ENCODE measurements at places on chromosomes 13 and 19.

DNA sequence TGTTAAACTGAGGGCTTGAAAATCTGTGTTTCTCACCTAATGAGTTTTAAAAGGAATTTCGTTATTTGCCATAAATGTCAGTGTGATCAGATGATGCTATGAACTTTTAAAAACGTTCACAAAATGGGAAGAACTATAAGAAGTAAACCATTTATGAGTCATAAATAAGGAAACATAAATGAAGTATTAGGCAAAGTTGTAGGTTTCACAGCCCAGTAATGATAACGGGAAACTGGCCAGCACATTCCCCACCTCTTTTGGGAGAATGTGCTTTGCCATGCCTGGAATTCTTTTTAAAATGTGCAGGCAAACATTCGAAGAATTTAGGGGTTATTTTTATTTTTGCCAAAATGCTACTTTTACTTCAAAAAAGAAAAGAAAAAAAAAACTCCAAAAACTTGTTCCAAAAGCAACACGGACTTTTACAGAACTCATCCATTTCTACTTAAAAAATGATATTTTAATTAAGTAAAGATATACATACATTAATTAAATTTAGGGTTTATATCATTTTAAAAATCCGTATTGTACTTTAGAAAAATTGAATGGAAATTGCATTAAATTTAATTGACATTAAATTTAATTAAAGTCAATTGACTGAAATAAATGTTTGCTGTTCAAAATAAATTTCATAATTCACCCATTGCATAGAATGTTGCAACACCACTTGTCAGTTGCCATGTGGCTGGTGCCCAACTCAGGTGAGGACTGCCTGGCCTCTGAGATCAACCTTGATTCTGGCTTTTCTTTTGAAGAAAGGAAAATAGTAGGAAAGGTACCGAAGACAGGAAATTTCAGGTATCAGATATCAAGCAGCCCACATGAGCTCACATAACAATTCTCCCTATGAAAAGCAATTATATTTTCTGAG is 1198.5 kb downstream of the EFNB2 start:
- DNase-seq = no peak

GRCh38 chr19:49639401-49640112 is 386 bp downstream of the RRAS start:
- no peak for DNase-seq

GRCh38 chr19:17829855-17830566 is 8.7 kb upstream of the INSL3 start:
- DNase-seq = no peak

DNA sequence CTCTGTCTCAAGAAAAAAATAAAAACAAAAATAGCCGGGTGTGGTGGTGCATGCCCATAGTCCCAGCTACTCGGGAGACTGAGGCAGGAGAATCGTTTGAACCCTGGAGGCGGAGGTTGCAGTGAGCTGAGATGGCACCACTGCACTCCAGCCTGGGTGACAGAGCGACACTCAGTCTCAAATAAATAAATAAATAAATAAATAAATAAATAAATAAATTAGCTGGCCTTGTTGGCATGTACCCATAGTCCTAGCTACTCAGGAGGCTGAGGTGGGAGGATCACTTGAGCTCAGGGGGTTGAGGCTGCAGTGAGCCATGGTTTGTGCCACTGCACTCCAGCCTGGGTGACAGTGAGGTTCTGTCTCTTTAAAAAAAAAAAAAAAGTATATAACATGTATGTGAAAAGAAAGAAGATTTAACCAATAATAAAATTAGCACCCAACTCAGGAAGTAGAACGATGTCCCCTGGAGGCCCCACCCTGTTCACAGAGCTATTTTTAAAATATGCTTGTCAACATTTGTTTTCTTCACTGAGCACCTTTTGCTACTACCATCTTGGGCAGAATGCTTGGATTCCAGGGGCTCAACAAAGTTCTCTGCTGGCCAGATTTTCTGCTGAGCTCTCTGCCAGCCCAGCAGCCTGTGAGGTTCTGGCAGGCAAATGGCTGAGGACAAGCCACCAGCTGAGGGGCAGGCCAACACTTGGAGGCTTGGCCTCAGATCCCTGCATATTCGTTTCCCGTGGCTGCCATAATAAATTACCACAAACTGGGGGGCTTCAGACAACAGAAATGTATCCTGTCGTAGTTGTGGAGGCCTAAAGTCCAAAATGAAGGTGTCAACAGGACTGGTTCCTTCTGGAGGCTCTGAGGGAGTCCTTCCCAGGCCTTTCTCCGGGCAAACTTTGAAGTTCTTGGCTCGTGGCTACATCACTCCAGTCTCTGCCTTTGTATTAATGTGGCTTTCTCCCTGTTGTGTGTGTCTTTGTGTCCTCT is 5.2 kb downstream of the SLC25A42 start:
- no peak for DNase-seq

DNA sequence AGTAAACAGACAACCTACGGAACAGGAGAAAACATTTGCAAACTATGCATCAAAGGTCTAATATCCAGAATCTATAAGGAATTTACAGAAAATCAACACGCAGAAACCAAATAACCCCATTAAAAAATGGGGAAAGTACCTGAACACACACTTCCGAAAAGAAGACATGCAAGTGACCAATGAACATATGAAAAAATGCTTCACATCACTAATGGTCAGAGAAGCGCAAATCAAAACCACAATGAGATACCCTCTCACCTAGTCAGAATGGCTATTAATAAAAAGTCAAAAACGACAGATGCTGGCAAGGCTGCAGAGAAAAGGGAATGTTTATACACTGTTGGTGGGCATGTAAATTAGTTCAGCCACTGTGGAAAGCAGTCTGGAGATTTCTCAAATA is 29.5 kb downstream of the SLC25A15 start:
- DNase-seq = no peak

Data from activated B cell treated with CpG ODN at 0.5 μM for 24 hours (primary cell).